GM04503 (cell line): ENCODE measurements at places on chromosomes 3 and 15.
A peak's percentile ranks its signal among the peaks of the same experiment; 100 is the strongest.

- no peak for DNase-seq
These were observed 306.6 kb upstream of the KCNH8 start for GRCh38 chr3:18841422-18842343.

GRCh38 chr3:174215456-174215855 is 643.7 kb upstream of the NAALADL2 start:
- DNase-seq = peak; percentile 50

DNA sequence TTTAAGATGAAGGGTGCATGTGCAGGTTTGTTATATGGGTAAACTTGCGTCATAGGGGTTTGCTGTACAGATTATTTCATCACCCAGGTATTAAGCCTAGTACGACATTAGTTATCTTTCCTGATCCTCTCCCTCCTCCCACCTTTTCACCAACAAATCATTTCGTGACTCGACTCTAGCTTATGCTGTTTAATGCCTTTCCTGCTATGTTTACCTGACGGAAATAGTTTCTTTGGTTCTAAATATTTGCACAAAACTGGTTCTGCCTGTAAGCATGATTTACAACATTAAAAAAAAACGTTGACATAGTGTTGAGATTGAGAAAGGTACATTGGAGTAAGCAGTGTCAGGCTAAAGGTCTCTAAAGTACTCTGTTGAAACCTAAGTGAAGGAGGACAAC is 2.4 kb downstream of the GNL3 start:
- DNase-seq = no peak

- DNase-seq = peak; percentile 87
These were observed 631.7 kb upstream of the CCDC54 start for GRCh38 chr3:106745344-106746168.

GRCh38 chr3:104787306-104787705 is 579.4 kb upstream of the ALCAM start:
- no peak for DNase-seq

- DNase-seq = no peak
These were observed 10.7 kb upstream of the DHX36 start for GRCh38 chr3:154334973-154335420.

DNA sequence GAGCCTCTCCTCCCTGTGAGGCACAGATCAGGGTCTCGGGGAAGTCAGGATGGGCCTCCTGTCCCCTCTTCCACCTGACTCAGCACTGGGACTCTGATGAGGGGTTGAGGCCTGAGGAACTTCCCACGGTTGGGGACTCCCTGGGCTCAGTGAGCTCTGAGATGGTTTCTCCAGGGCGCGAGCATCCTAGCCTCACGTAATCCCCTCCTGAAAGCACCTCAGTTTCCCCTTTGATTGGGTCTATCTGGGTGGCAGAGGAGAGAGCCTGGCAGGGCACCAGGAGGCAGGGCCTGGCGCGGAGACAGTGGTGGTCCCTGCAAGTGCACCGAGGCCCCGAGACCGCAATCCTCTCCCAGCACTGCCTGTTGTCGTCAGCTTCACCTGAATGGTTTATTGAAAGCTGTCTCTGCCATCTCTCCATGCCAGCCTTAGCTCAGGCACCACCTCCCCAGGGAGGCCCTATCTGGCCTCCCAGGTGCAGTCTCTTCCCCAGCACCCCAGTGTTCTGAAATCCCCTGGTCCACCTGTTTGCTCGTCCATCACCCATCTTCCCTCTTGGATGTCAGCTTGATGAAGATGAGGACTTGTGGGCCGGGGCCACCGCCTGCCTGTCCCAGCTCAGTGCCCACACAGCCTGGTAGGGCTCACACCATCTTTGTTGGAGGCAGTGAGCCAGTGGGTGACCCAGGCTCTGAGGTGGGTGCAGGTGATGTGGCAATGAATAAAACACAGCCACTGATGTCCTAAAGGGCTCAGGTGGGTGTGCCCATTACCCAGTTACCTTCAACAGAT is 52.2 kb upstream of the PCSK6 start:
- DNase-seq = no peak

DNA sequence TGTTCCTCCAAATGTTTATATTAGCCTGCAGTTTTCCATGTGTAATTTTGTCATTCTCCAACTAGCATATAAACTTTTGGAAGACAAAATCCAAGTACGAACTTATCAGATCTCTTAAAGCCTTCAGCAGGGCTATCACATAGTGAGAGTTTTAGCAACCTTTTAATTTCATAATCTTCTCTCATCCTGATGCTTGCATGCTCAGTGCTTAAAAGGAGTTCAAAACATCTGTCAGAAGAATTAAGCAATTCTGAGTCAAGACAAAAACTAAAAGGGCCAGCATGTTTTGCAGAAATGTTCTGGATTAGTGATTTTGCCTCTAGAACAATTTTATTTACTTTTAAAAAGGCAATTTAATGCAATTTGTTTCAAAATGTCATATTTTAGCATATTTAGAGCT is 73.4 kb upstream of the SLC2A2 start:
- DNase-seq = no peak

DNA sequence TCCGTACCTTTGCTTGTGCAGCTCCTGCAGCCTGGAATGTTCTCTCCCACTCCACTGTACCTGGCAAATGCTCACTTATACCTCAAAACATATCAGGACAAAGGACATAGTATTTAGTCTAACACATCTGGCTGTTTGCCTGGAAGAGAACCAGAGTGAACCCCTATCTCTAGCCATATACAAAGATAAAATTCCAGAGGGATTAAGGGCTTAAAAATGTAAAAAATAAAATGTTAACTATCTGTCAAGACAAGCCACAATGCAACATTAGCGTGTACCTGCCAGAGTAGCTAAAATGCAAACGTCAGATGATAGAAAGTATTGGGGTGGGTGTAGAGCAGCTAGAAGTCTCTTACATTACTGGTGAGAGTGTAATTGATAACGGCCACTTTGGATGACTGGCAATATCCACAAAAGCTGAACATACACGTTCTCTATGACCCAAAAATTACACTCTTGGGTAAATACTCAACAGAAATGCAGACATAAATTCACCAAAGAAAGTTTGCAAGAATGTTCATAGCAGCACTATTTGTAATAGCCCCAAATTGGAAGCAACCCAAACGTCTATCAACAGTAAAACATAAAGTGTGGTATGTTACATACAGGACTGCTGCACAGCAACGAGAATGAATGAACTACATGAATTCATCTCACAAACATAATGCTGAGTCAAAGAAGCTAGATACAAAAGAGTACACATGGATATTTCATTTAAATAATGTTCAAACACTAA is 18.2 kb upstream of the ADPGK start:
- DNase-seq = no peak

DNA sequence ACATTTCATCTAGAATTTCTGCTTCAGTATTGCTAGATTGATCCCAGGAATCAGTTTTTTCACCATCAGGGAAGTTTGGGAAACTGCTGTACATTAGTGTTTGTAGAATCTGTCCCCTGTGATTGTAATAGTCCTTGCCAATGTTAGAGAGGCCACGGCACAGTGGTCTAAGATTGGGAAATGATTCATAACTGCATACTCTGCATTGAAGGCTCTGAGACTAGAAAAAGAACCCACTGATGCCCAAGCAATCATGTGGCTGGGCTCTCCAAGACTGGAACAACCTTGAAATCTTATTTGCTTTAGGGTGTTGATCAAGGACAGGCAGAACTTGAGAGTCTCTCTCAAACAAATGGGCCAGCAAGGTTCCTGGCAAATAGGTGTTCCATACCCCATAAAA is 245.6 kb upstream of the LRTM1 start:
- DNase-seq = no peak

DNA sequence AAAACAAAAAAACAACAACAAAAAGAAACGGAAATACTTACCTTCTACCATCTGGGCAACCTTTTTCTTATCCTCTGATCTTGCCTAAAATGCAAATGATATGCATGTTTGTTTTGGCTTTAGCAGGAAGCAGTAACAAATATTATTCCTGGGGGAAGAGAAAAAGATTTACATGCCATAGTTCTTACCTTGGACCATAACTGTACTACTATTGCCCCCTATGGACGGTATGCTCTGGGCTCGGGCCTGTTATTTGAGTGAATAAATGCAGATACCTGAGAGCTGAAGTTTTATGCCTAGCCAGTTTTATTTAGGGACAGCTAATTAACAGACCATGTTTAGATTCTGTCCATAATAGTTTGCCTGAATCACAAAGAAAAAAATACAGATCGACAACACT is 12.6 kb upstream of the STARD5 start:
- no peak for DNase-seq

GRCh38 chr15:71443538-71443937 is 328.3 kb downstream of the THSD4 start:
- DNase-seq = no peak

DNA sequence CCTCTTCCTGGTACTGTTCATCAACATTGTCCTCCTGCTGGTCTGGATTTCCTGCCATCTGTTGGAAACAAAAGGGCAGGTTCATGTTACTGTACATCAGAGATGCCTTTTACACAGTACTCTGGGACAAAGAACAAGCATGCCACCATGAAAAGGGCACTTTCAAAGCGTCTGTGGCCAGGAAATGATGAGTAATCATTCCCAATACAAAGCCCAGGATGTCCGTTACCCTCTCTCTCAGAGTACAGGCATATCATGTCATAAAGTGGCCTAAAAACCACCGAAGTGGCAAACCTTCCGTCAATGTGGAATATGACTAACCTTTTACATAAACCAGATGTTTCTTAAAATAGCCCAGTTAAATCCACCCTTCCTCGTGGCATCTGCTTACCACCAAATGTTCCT is 71.2 kb downstream of the GOLIM4 start:
- DNase-seq = peak; percentile 63

GRCh38 chr3:157958457-157958856 is 147.8 kb downstream of the SHOX2 start:
- DNase-seq = no peak

DNA sequence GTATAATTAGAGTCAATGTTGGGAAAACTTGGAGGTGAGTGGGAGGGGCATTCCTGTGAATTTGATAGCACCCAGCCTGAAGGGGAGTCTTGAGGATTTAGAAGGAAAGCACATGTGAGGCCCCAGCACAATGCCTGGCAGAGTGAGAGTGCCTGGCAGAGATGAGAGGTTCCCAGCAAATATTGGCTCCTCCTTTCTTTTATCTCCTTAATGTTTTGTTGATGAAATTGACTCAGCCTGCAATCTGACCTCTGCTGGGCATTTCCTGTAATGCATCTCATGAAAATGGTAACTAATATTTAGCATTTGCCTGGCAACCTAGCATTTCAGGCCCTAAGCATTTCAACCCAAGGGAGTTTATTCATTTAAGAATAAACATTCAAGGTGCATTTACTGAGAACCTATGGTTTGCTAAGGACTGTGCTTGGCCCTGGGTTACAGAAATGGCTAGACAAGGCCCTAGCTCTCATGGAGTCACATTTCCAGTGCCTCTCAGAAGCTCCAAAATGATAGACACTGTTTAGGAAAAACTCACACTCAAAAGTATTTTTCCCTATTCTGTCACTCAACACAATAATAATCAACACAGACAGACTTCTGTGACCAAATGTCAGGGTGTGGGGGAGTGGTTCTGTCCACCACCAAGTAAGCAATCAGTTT is 19.0 kb downstream of the PDHB start:
- no peak for DNase-seq

DNA sequence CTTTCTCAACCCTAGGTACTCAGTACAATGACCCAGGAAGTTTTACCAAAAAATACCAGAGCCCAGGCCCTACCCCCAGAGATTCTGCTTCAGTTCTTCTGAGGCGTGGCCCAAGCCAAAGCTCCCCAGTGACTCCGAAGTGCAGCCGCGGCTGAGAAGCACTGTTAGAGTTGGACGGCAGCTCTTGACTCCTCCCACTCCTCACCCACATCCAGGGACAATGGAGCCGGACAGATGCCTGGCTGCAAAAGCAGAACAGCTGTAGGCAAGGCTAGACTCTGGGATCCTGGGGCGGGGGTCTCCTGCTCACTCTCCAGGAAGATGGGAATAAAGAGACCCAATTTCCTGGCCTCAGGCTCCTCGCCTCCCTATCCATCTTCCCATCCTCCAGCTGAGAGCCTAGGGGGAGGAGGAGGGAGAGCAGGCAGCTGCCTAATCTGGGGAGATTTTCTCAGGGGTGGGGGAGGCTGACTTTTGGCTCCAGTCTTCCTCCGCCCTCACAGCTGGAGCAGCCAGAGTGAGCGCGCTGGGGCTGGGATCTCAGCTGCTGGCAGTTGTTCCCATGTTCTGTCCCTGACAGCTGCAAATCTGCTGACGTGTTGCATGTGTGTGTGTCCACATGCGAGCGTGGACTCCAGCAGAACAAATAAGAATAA is 223.8 kb downstream of the OPA1 start:
- DNase-seq = no peak

DNA sequence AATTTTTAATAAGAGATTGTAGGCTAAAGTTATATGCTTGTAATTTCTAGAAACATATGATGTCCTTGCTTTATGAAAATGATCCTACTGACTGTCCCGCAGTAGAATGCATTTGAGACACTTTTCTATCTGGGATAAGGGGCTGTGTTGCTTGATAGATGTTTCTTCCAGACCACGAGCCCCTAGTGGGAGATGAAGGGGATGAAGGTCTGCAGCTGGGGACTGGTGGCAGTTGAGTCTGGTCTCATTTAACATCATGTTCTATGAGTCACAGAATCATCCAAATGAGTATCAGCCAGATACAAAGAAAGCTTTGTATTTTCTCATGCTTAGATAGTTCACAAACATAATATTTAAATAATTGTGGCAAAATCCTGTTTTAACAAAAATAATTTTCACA is 84.3 kb upstream of the PRTG start:
- no peak for DNase-seq

DNA sequence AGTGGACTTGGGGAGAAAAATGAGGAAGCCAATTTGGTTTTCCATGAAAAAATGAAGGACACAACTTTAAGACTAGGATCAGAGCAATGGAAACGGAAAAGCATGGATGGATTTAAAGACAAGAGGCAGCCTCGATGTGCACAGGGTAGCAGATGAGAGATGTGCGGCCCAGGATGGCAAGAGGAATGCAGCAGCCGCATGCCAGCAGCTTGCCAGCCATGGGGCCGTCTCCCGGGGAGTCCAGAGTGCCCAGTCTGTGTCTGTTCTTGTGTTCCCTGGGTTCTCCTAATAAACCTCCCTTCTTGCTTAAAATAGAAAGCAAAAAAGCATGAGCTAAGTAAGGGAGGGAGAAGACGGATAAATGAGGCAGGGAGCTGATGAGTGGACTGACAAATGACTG is 68.0 kb upstream of the IQSEC1 start:
- DNase-seq = no peak

GRCh38 chr3:194396859-194397756 is 2.0 kb downstream of the GP5 start:
- no peak for DNase-seq

DNA sequence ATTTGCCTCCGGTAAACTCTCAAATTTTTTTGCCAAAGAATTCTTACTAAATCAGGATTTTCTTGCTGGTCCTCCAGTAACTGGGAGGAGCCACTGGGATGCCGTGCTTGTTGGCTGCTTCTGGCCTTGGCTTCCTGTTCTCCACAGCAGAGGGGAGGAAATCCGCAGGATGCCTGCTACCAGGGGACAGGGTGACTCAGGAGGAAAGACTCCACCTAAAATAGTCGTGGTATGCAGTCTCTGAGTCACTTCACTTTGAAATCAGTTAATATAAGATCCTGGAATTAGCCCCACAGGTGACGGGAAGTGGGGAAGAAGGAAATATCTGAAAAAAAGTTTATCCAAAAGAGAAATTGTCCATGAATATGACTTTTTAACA is 6.5 kb upstream of the TM4SF18 start:
- peak; percentile 90 for DNase-seq
